Spleen (tissue), 13 donors: ENCODE measurements at places on chromosomes 12 and 14. TPM values are rescaled to one million over a fixed set of nuclear protein-coding genes. Genes with fewer than 3 reads are reported as not detected.

The TAS2R31 gene
- polyA plus RNA-seq, result 0.21 TPM

DNA sequence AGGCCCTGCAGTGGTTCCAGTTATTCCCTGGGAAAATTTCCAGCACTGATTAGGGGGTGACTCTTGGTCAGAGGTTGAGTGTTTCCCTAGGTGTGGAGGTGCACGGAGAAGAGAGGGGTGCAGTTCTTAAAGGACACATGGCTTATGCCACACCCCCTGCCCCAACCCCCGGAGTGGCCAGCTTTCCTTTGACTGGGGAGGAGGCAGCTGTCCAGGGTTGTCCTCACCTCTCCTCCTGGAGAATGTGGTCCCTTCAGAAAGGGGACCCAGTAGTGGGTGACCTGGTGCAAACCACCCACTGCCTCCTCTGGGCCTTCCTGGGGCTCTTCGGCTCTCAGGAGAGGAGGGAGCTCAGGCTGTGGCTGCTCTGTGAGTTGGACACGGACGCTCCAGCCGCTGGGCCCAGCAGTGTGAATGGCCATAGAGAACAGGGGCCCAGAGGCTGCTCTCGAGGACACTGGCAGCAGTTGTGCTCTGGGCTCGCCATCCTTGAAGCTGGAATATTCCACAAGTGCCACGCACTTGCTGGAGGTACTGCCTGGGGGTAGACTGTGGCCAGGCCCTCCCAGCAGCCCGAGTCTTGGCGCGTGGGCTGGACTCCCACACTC lies 13.6 kb downstream of the PACS2 start:
- H3K27ac ChIP-seq, result peak overlapping the region; percentile 76
- DNase-seq, result no peak
- no peaks in the 10 kb centered on the region for H3K27me3 ChIP-seq
- H3K4me3 ChIP-seq, result no peak overlapping the region

- no peaks in the 10 kb centered on the region for H3K36me3 ChIP-seq
- peaks cover 23% of the 10 kb centered on the region for H3K4me1 ChIP-seq
- H3K4me3 ChIP-seq, result no peak overlapping the region
- DNase-seq, result no peak
- H3K27me3 ChIP-seq, result no peaks in the 10 kb centered on the region
Observed at GRCh38 chr12:14993537-14994266, 20.9 kb downstream of the PDE6H start.

- peaks cover 56% of the 10 kb centered on the region for H3K27me3 ChIP-seq
- peak; percentile 76 for DNase-seq
- H3K36me3 ChIP-seq, result no peaks in the 10 kb centered on the region
- H3K27ac ChIP-seq, result no peak overlapping the region
- no peaks in the 10 kb centered on the region for H3K4me1 ChIP-seq
Observed at GRCh38 chr12:6307529-6307928, 3.0 kb upstream of the PLEKHG6 start.

- H3K36me3 ChIP-seq, result no peaks in the 10 kb centered on the region
- no peak overlapping the region for H3K27ac ChIP-seq
- no peak for DNase-seq
- H3K4me1 ChIP-seq, result no peaks in the 10 kb centered on the region
- H3K27me3 ChIP-seq, result no peaks in the 10 kb centered on the region
Observed at GRCh38 chr12:130226126-130226525, 63.9 kb downstream of the FZD10 start.

The NAA30 gene
- polyA plus RNA-seq, result 6.8 TPM

The KRT71 gene
- not detected for polyA plus RNA-seq

- no peaks in the 10 kb centered on the region for H3K27me3 ChIP-seq
- H3K4me3 ChIP-seq, result peak overlapping the region; percentile 97
- DNase-seq, result no peak
- H3K4me1 ChIP-seq, result peaks cover 65% of the 10 kb centered on the region
- peak overlapping the region; percentile 94 for H3K27ac ChIP-seq
- H3K36me3 ChIP-seq, result no peaks in the 10 kb centered on the region
Observed at GRCh38 chr12:93440043-93440835, 1.5 kb downstream of the UBE2N start.

DNA sequence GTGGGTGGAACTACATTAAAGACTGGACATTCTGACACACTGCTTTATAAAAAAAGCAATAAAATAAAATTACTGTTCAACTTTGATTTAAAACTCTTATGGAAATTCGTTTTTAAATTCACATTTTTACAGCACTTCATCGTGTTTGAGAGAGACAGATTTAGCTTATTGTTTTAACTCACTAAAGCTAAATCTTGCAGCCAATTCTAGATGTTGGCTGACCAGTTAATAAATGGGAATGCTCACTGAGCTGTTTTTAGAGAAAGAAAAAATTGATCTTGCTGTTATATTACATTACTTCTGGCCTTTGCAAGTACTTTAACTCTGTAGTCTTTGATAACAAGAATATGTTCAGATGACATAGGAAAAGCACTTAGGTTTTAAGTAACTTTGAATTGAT lies 157.1 kb downstream of the PLCZ1 start:
- H3K36me3 ChIP-seq, result no peaks in the 10 kb centered on the region
- H3K27me3 ChIP-seq, result no peaks in the 10 kb centered on the region
- no peak overlapping the region for H3K4me3 ChIP-seq

DNA sequence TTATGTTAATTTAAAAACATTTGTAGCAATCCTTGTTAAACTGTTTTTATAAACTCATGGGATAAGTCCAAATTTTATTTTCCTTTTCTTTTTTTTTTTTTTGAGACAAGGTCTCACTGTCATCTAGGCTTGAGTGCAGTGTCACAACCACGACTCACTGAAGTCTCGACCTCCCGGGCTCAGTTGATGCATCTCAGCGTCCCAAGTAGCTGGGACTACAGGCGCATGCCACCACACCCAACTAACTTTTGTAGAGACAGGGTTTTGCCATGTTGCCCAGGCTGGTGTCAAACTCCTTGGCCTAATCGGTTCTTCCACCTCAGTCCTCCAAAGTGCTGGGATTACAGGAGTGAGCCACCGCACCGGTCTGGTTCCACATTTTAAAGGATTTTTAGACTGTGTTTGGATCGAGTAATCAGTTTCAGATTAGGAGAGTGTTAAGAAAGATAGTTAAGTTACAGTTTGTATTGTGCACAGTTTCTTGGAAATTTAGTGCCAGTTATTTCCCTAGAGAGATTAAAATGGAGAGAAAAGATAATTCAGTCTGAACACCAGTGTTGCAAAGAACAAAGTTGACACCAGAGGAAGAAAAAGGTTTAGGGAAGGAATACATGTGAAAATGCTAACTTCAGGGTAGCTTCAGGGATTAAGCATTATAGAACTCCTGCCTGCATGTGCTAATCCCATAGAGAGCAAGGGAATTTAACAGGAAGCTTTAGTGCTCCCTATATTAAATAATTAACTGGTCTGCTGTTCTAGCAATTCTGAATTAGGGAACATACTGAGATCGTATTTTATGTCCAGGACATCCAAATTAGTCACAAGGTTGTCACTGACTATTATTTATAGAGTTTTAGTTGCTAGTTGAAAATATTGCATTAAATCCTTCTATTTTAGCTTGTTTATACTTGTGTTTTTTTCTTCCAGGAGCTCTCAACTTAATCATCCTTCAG lies 10.1 kb downstream of the RAP1B start:
- no peak overlapping the region for H3K4me3 ChIP-seq
- DNase-seq, result no peak
- H3K27ac ChIP-seq, result no peak overlapping the region
- H3K27me3 ChIP-seq, result no peaks in the 10 kb centered on the region
- no peaks in the 10 kb centered on the region for H3K36me3 ChIP-seq

The ATF1 gene
- polyA plus RNA-seq, result 16.1 TPM

- H3K27me3 ChIP-seq, result no peaks in the 10 kb centered on the region
- no peak for DNase-seq
- H3K27ac ChIP-seq, result no peak overlapping the region
- H3K36me3 ChIP-seq, result no peaks in the 10 kb centered on the region
Observed at GRCh38 chr12:79658221-79658620, 32.5 kb downstream of the PAWR start.

DNA sequence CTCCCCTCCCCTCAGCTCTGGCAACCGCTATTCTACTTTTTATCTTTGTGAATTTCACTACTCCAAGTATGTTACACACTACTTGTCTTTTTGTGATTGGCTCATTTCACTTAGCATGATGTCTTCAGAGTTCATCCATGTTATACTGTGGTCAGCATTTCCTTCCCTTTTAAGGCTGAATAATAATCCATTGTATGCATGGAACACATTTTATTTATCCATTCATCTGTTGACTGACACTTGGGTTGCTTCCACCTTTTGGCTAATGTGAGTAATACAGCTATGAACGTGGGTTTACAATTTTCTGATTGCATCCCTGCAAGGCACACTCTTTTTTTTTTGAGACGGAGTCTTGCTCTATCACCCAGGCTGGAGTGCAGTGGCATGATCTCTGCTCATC lies 53.0 kb upstream of the FUT8 start:
- no peak overlapping the region for H3K4me3 ChIP-seq
- H3K27ac ChIP-seq, result no peak overlapping the region
- H3K27me3 ChIP-seq, result no peaks in the 10 kb centered on the region
- H3K4me1 ChIP-seq, result no peaks in the 10 kb centered on the region
- no peak for DNase-seq

DNA sequence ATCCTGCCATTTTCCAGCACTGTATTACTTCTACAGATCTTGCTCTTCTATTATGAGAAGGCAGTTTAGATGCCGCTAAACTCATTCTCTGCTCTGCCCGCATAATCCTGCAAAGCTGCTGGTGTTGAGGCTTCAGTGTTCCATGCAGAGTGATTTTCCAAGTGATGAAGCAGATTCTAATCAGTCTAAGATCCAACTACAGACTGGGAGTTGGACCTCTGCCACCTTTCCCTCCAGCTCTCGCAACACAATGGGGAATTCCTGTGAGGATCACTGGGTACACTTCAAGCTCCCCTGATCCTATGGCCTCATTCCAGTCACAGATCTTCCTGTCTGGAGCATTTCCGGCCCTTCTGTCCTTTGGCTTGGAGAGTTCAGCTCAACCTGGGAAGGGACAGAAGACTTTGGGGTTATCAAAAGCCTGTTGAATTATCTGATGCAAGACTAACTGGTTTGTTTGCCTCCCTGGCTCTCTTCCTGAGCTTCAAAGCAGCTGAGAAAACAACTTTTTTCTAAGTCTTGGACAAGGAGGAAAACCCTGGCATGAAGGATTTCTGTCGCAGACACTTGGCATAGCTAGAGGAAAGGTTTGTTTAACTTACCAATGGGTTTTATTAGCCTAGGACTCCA lies 333.9 kb downstream of the ZFP36L1 start:
- H3K36me3 ChIP-seq, result no peaks in the 10 kb centered on the region
- H3K27ac ChIP-seq, result peak overlapping the region; percentile 41
- H3K27me3 ChIP-seq, result no peaks in the 10 kb centered on the region

DNA sequence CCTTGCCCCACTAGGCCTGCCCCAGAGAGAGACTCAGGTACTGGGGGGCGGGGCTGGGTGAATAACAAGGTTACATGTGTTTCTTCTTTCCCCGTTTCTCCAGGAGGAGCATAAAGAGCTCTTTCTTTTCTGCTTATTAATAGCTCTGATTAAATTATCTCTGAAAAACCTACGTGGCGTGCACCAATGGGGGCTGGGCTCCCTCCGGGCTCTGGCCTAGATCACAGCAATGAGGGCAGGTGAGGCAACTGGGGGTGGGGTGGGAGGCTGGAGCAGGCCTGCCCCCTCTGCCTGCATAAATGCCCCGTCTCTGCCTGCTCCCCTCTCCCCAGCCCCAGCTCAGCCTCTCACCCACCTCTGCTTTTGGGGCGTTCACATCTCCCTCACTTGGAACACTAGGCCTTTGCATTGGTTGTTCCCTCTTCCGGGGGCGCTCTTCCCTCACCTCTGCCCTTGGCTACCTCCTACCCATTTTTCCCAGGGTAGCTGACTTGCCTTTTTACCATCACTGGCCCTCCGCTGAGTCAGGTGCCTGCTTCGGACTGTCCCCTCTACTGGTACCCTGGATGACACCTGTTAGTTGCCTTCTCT lies 4.1 kb upstream of the FAM222A start:
- DNase-seq, result no peak
- no peak overlapping the region for H3K4me3 ChIP-seq
- H3K4me1 ChIP-seq, result peaks cover 15% of the 10 kb centered on the region
- peaks cover 84% of the 10 kb centered on the region for H3K27me3 ChIP-seq

DNA sequence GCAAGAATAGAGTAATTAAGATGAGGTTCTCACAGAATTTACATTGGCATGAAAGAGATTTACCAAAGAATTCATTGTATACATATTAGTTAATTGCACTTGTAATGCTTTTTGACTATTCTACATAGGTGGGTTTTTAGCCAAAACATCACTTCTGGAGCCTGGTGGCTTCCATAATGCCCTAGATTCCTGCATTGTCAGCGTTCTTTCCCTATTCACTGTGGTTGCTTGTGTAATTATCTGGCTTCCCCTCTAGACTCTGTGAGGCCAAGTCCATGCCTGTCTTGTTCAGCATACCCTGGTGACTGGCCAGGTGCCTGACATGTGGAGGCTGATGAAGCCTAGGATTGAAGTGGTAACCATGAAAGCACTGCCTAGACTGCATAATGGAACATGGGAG lies 41.2 kb downstream of the TDP1 start:
- no peaks in the 10 kb centered on the region for H3K36me3 ChIP-seq
- H3K27me3 ChIP-seq, result no peaks in the 10 kb centered on the region
- DNase-seq, result no peak
- H3K4me3 ChIP-seq, result no peak overlapping the region
- H3K4me1 ChIP-seq, result no peaks in the 10 kb centered on the region

DNA sequence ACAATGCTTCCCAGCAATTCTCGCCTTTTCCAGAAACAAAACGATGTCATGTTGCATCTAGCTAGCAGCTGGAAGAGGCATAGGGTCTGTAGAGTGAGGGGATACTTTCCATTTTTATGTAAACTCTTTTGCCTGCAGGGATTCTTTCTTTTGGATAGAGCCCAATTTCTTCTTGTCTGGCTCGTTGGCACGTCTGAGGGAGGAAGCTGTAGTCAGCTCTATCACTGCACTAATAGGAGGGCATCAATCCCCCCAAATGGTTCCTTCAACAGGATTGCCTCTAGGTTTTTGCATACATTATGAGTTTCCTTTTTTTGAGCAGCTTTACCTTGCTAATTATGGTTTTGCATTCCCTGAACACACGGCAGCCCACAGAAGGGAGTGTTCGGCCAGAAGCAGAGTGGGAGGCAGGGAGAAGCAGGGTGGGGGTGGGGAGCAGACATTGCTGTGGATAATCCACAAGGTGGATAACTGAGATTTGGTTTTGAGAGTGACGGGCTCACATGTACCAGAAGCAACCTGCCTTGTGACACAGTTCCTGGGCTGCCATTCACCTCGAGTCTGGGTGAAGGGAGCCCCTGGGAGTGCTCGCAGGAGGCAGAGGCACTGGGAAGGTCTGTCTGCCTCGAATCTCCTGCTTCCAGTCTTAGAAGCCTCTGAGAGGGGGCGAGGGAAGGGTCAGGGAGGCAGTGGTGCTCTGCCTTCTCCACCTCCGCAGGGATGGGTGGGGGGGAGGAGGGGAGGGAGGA lies 24.5 kb downstream of the LRTM2 start:
- no peak for DNase-seq
- no peak overlapping the region for H3K27ac ChIP-seq
- no peaks in the 10 kb centered on the region for H3K36me3 ChIP-seq
- no peak overlapping the region for H3K4me3 ChIP-seq
- no peaks in the 10 kb centered on the region for H3K4me1 ChIP-seq
- H3K27me3 ChIP-seq, result peaks cover 36% of the 10 kb centered on the region

The NXPH4 gene
- polyA plus RNA-seq, result 0.19 TPM

The C12orf50 gene
- polyA plus RNA-seq, result not detected
